SK-N-MC (cell line): ENCODE measurements at places on chromosomes 12 and 14.
A peak's percentile ranks its signal among the peaks of the same experiment; 100 is the strongest.

- DNase-seq, result no peak
These were observed 86.3 kb downstream of the DCAF5 start for GRCh38 chr14:69066396-69067171.

- DNase-seq, result no peak
These were observed 371.3 kb downstream of the GRIN2B start for GRCh38 chr12:13609894-13610679.

DNA sequence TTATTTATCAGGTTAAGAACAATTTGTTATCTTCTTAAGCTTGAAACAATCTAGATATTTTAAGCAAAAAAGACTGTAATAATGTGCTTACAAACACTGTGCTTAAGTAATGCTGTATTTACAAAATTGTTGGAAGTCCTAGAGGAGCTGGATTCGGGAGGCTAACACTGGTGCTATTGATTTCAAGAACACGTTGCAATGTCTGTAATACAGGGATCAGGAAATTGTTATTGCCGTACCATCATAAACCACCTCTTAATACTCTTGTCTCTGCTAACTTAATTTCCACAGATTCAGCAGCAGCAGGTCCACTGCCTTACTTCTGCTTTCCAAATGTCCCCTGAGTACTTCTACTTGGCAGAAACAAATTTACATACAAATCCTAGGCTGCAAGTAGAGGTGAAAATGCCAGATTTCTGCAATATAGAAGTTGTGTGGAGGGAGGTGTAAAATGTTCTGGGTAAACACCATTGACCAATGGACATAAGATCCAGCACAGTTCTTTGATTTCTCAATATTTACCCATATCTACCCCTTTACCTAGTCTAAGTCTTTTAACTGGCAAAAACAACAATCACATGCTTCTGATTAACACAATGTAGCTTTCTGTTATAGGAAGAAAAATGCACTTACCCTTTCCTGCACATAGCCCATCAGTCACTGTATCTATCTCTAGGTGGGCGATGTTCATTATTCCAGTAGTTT lies 663.4 kb downstream of the TMTC2 start:
- DNase-seq, result no peak

GRCh38 chr12:690466-690865 lies 27.2 kb upstream of the NINJ2 start:
- DNase-seq, result no peak

- no peak for DNase-seq
These were observed 2.2 kb downstream of the TMEM106C start for GRCh38 chr12:47965581-47965980.

DNA sequence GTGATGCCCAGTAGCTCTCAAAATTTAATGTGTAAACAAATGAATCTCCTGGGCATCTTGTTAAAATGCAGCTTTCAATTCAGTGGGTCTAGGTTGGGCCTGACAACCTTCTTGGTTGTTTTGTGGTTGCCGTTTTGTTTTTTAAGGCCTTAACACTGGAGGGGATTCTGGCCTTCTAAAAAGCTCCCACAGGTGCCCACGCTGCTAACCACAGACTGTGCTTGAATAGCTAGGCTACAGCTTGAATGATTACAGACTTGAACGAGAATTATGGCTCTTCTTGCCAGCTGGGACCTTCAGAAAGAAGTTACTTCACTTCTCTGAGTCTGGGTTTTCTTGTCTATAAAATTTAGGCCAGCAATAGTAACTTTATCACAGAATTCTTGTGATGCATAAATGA lies 1.3 kb upstream of the FLVCR2 start:
- no peak for DNase-seq

- DNase-seq, result no peak
These were observed 69.5 kb downstream of the CLMN start for GRCh38 chr14:95250140-95250769.

DNA sequence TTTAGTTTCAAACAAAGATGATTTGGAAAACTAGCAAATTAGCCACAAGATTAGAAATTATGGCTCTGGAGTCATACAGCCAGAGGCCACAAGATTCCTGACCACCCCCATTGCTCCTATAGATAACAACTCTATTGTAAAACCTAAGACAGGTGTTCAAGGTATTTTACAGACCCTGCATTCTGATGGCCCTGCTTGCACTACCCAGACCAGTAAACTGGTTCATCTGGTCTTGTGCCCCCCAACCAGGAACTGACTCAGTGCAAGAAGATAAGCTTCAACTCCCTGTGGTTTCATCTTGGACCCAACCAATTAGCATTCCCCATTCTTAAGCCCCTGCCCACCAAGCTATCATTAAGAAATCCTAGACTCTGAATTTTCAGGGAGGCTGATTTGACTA lies 125.0 kb downstream of the CCDC60 start:
- no peak for DNase-seq

DNA sequence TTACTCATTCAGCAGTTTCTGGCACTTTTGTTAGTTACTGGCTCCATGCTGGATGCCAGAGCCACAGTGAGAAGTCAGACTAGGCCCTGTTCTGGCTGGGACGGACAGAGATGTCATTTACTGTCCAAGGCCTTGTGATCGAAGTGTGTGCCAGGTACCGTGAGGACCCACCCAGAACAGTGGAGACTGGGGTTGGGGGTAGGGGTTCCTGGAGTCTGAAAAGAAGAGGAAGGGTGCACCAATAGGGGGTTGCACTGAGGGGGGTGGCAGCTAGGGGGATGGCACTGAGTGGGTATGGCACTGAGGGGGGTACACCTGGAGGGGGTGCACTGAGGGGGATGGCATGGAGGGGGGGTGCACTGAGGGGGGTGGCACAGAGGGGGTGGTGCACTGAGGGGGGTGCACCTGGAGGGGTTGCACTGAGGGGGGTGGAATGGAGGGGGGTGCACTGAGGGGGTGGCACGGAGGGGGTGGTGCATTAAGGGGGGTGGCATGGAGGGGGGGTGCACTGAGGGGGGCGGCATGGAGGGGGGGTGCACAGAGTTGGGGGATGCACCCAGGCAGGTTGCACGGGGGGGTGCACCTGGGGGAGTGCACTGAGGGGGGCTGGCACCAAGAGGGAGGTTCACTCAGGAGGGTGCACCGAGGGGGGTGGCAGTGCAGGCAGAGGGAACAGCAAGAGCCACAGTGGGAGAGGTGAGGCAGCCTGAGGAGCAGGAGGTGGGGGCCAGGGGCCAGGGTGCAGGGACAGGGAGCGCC lies 10.6 kb upstream of the CYP46A1 start:
- DNase-seq, result no peak

DNA sequence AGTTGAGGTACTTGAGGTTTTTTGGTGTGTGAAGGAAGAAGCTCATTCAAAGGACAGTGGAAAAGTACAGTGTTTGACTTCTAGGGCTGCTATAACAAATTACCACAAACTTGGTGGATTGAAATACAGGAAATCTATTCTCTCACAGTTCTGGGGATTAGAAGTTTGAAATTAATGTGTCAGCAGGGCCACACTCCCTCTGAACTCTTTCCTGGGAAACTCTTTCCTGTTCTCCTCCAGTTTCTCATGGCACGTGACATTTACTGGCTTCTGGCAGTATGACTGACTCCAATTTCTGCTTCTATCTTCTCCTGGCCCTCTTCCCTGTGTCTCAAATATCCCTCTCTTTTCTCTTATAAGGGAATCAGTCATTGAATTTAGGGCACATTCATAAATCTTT lies 160.2 kb downstream of the CCDC91 start:
- peak; percentile 30 for DNase-seq

DNA sequence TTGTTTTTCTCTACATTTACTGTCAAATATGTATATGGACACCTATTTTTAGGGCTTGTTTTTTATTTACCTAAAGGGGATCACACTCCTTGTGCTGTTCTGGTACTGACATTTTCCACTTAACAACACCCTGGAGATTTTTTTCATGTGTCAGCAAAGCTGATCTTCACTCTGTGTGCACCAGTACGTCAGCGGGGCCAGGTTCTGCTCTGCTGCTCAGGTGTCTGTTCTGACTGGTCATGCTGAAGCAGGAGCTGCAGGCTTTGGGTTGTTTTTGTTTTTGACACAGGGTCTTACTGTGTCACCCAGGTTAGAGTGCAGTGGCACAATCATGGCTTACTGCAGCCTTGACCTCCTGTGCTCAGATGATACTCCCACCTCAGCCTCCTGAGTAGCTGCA lies 81.9 kb upstream of the CCND2 start:
- DNase-seq, result no peak

- no peak for DNase-seq
These were observed 113.6 kb downstream of the PIWIL1 start for GRCh38 chr12:130451001-130451930.

DNA sequence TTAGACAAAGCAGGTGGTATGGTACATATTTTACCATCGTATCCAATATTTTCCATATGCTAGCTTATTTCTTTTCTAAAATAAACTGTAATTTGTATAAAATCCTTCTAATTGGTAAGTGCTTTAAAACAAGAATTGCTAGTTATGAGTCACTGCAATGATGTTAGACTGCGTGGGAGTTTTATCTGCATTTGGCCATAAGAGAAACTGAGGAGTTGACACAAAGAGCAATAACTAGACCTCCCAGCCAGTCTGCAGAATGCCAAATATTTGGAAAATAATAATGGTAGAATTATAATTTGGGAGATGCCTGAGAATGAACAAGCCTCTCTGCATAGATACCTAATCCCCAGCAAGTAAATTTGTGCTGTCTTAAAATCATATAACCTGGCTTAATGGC lies 61.7 kb upstream of the PTPRR start:
- no peak for DNase-seq

GRCh38 chr14:55451950-55452349 lies 11.5 kb upstream of the TBPL2 start:
- DNase-seq, result no peak

- peak; percentile 81 for DNase-seq
These were observed 26.7 kb upstream of the YBX3 start for GRCh38 chr12:10749700-10750384.

DNA sequence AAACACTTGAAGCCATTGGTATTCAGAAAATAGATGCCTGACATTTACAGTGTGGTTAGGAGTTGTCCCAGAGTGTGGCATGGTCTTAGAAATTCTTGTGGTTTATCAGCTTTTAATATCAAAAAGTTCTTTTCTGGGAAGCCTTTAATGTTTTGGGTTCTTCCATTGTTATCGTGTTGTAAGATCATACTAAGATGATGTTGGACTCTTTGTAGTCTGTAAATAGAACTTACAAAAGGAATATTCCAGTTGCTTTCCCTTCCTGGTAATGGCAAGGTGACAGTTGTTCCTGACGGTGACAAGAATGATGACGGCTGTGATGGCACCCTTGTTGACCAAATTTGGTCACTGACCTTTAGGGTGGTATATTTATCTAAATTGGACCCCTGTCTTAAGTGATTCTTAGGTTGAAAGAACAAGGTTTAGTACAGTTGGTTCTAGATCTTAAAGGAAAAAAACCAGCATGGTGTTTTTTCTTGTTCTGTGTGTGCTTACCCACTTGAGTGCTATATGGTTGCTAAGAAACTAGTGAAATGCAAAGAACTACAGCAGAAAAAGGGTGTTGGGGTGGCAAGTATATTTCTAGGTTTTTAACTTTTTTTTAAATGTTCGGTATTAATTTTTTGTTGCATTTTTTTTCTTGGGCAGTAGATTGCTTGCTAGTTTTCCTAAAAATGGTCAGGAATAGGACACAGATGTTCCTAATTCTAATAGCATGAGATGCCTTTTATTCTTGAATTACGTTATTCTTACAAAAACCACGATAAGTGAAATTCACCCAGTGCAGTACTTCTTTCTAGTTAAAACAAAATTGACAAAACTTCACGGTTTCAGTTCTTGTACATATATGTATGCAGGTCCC lies 2.1 kb downstream of the ATP2A2 start:
- no peak for DNase-seq

DNA sequence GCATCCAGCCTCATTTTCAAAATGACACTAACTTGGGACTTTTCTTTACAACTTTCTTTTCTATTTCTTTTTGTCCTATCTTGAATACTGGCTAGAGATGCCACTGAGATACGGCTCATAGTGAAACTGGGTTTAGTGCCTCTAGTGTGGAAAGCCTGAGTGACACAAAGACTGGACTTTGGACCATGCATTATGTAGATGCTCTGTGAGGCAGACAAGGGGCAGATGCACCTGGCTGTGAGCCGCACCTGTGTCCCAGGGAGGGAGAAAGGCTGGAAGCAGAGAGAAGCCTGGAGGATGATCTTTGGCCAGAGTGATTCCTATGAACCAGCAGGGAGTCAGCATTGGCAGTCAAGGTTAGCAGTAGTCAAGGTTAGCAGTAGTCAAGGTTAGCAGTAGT lies 852.3 kb upstream of the TMEM132C start:
- no peak for DNase-seq

- DNase-seq, result no peak
These were observed at the start of gene RASSF9 for GRCh38 chr12:85836197-85837090. Gene RASSF9 (minus strand): TSS chr12:85836409. CDS start chr12:85836201, 208 bp downstream.

DNA sequence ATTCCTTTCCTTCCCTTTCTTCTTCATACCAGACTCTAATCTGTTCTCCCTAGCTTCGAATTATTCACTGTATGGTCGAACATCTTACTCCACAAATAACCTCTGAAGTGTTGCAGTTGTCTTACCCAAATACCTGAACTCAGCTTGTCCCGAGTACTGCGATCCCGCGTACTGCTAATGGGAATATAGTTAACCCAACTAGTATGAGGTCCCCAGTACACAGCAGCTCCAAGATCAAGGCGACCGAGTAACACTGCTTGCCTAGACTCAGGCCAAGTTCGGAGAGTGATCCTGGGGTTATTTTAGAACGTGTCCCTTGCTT lies 462 bp upstream of the ETNK1 start:
- DNase-seq, result no peak

- DNase-seq, result no peak
These were observed 108.4 kb downstream of the PLCZ1 start for GRCh38 chr12:18629445-18629844.

GRCh38 chr12:119786539-119786938 lies 90.6 kb downstream of the CIT start:
- no peak for DNase-seq

DNA sequence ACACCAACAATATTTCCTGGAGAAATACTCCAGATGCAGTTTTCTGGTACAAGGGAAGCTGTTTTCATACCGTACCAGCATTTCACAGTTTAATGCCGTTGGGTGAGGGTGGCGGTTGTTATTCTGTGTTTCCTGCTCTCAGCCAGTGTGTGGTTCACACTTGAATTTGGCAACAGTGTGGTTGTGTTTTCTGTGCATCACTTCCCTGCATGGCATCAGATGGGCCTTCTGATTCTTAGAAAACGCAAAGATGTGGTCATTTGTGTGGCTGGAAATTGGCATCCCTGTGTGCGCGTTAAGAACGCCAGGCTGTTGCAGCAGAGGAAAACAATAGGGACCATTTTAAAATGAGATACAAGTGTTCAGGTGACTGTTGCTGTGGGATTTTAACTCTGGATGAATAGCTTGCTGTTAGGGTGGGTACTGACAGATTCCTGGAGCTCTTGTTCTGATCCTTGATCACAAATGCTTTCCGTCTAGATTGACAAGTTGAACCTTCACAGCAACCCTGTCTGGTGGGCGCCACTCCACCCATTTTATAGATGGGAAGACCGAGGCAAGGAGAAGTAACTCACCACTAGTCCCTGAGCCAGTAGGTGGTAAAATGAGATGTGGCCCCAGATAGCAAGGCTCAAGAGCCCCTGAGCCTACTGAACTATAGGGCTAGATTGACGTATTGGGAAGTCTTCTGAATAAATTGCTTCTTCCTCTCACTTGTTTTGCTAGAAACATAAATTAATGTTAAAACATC lies 231.2 kb downstream of the CHST11 start:
- no peak for DNase-seq

GRCh38 chr14:93231129-93231979 lies 24.3 kb downstream of the UBR7 start:
- no peak for DNase-seq
